ENCODE measurements at places on chromosomes 2 and 18. TPM values are rescaled to one million over a fixed set of nuclear protein-coding genes. Genes with fewer than 3 reads are reported as not detected.

AFG3L2 gene
- 38.9 TPM for total RNA-seq

SERPINB11 gene
- total RNA-seq, result not detected

SCYGR4 gene
- total RNA-seq, result not detected

UGT1A5 gene
- not detected for total RNA-seq

CHST10 gene
- 28.1 TPM for total RNA-seq

FBXO48 gene
- 2.9 TPM for total RNA-seq

ASTL gene
- not detected for total RNA-seq

CHCHD5 gene
- total RNA-seq, result 17.5 TPM

DAPL1 gene
- not detected for total RNA-seq

FHOD3 gene
- total RNA-seq, result 69.7 TPM

UGT1A1 gene
- total RNA-seq, result not detected

LAMA3 gene
- 0.47 TPM for total RNA-seq

MEIS1 gene
- total RNA-seq, result 10.7 TPM

OR6B2 gene
- not detected for total RNA-seq

LRRC30 gene
- not detected for total RNA-seq

IKZF2 gene
- 29.3 TPM for total RNA-seq

CNRIP1 gene
- 3.7 TPM for total RNA-seq

FRZB gene
- 72.8 TPM for total RNA-seq

L3MBTL4 gene
- total RNA-seq, result 0.34 TPM

BOLL gene
- total RNA-seq, result not detected

TUBA3E gene
- not detected for total RNA-seq

GRHL1 gene
- 4.7 TPM for total RNA-seq

PUM2 gene
- 91.1 TPM for total RNA-seq

TTN gene
- 0.53 TPM for total RNA-seq

RAMP1 gene
- total RNA-seq, result not detected

TUBA4B gene
- not detected for total RNA-seq

RPS27A gene
- 2,670 TPM for total RNA-seq

ATG9A gene
- 32.7 TPM for total RNA-seq

HOXD9 gene
- total RNA-seq, result not detected

MSH2 gene
- total RNA-seq, result 134 TPM

SERPINB3 gene
- total RNA-seq, result not detected

ERICH2 gene
- total RNA-seq, result 0.43 TPM

ABCG8 gene
- total RNA-seq, result not detected

ACVR1C gene
- 3.0 TPM for total RNA-seq

ATP6V1C2 gene
- 0.11 TPM for total RNA-seq

G6PC2 gene
- total RNA-seq, result not detected

IL36G gene
- total RNA-seq, result 0.59 TPM

ALLC gene
- total RNA-seq, result not detected

REEP1 gene
- total RNA-seq, result 0.93 TPM

SNORC gene
- 2.6 TPM for total RNA-seq

LIMS4 gene
- total RNA-seq, result not detected

LONRF2 gene
- total RNA-seq, result 0.37 TPM
